ENCODE measurements at places on chromosomes 5 and 9.

GRCh38 chr5:108720391-108720790, 27.3 kb upstream of the FER start:
- DNase-seq, result peak; percentile 37

DNA sequence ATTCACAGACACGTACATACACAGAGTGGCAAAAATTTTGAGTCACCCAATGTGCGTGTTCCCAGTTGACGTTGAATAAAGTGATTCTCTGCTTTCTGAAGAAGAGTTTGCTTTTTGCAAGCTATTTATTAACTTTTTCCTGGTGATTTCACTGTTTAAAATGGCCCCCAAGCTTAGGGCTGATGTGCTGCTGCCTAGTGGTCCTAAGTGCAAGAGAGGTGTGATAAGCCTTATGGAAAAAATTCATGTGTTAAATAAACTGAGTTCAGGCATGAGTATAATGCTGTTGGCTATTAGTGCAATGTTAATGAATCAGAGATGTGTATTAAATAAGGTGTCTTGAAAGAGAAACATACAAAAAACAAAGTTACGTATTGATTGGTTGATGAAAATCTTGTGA, 16.9 kb downstream of the CSNK1G3 start:
- DNase-seq, result no peak

- no peak for DNase-seq
Observed at GRCh38 chr9:134968823-134969090, 51.0 kb upstream of the FCN1 start.

DNA sequence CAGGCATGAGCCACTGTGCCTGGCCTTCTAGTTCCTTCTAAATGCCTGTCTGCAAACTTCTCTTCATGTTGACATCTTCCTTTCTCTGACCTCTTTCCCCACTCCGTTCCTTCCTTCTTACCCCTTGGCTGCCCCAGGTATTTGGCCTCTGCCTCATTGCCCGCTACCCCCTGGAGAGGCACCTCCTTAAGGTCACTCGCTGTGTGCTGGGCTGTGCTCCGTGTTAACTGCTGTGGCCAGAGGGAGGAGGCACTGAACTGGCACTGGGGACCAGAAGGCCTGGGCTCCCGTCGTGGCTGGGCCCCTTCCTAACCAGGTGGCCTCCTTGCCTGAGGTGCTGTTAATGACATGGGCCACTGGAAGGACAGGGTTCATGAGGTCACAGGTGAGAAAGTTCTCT, 39.4 kb downstream of the LAMC3 start:
- DNase-seq, result no peak
